ENCODE measurements at places on chromosomes 1 and 21.

- peak; percentile 75 for DNase-seq
These were observed 87.5 kb upstream of the RHOU start for GRCh38 chr1:228647523-228648444.

- DNase-seq, result no peak
These were observed 228.6 kb downstream of the DSCAM start for GRCh38 chr21:40618191-40618973.

DNA sequence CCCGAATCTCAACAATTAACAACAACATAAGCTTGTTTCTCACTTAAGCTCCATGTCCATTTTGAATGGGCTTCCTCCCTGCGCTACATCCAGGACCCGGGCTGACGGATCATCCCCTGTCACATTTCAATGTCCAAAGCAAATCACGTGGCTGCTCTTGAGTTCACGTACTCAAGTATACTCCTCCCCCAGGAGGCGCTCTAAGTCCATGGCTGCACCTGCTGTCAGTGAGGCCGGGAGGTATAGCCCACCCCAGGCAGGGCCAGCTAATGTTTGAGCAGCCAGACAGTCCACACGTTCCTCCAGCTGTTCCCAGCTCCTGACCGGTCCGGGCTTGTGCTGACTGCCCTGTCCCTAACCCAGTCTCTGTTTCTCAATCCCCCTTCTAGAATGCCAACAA, 220.8 kb downstream of the SLC35F3 start:
- DNase-seq, result peak; percentile 84

DNA sequence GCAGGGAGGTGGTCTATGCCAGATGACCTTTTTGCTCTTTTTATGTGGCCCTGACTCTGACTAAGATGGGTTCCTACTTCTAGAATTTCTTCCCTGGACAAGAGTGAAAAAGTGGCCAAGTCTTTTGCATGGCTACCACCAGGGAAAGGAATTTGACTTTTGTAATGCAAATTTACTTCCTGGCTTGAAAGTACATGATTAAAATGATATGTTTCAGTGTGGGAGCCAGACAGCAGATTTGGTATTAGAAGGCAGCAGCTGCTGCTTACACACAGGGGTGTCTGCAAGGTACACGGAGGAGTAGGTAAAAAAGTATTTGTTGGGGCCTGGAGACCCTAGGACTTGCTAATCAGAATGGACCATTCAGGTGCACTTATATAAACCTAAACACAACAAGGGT, 78.4 kb downstream of the KCND3 start:
- DNase-seq, result no peak

- DNase-seq, result no peak
These were observed 24.3 kb upstream of the PCP4 start for GRCh38 chr21:39842741-39843459.

- DNase-seq, result no peak
These were observed 39.9 kb downstream of the LRRN2 start for GRCh38 chr1:204645666-204646065.

DNA sequence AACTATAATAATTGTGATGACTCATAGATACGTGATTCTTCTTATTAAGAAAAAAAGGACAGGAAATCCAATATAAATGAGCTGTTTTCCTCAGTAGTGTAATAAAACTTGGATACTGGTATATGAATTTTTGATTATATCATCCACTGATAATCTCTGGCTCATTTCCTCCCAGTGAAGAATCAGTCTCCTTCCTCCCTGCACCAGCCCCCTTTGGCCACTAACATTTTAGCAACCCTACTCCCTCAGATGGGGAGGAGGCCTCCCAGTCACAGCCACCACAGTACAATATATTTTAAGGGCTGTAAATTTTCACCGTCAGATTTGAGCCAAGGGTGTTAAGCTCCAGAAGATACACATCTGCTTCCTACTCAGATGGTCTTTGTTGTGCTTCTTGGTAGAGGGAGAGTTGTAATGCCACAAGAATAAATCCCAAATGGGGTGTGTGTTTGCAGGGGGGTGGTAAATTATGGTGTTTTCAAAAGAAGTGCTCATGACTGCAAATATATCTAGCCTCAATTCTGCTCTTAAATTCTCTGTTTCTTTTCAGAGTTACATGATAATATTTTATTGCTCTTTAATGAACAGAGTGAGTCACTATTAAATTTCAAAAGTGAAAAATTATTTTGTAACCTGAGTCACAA, 153.5 kb downstream of the HLX start:
- peak; percentile 35 for DNase-seq

DNA sequence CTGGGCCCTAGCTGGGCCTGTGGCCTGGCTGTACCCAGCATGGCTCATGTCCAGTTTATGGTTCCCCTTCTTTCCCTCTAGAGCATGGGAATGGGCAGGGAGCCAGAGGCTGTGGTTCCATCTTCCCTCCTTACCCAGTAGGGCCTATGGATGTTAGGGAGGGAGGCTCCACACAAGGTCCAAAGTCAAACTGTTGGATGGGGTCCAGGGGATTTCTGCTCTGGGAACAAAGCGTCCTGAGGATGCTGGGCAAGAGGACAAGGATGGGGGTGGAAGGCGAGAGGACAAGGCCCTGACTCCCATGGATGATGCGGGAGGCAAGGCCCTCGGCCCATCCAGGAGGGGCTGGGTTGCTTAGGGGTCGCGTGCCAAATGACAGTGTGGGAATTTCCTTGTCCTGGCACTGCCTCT, 17.3 kb downstream of the CSF1 start:
- DNase-seq, result no peak
